ENCODE measurements at places on chromosomes 6 and 20.

DNA sequence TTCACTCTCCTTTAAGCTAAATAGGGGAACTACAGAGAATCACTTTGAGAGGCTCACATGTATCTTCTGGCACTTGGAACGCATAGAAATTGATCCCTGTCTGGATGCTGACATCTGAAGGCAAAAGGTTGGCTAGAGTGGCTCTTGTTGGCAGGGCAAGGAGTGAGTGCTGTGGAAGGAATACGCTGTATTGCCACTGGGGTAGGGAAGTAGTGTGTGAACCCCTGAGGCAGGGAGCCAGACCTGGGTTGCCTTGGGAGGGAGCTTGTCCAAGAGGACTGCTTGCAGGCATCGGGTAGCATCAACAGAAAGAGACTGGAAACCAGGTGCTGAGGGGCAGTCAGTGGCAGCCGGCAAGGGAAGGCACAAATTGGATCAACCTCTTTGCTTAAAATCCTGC is 8.9 kb upstream of the MMS22L start:
- DNase-seq = no peak

DNA sequence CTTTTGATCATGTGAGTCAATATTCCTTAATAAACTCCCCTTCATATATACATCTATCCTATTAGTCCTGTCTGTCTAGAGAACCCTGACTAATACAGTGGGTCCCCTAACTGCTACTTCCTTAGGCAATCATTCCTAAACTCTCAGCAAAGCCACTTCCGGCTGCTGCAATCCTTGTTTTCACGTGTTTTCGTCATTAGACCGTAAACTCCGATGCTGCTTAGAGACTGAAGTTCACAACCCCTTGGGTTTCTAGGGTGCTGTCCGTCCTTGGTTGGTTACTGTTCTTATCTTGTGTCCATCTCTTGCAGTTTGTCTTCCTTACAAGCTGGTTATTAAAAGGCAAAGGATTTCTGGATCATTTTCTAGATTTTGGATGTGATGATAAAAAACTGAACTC is 106.4 kb downstream of the GMPR start:
- no peak for DNase-seq

DNA sequence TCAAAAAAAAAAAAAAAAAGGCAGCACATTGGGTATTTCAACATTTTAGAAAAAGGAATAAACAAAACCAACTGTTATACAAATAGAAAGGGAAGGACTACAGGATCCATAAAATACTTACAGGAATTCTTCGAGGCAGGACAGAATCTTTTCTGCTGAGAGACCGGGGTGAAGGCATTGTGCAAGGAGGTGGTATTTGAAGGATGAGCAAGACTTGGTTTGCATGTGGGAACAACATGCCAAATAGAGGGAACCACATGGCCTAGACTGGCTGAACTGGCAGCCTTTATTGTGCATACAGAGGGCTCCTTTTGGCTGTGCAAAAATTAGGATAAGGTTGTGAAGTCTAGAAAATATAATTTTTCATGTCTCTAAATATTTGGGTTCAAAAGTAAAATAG is 62.9 kb downstream of the SCAND1 start:
- DNase-seq = no peak

DNA sequence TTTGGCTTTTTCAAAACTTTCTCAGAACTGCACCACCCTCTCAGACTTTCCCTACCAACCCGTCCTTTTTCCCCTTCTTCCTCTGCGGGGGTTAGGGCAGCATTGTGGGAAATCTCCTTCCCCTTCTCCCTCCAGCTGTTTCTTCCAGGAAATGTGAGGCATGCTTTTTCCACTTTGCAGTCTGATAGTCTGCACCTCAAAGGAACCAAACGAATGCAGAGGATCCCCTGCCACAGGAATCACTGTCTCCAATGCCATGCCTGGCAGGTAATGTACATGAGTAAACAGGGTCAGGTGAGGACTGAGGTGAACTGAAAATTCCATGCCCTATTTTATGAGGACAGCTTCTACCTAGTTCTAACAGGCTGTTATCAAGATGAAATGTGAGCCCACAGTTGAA is 218.4 kb downstream of the BCAS1 start:
- no peak for DNase-seq

- no peak for DNase-seq
Measured at GRCh38 chr20:47454298-47455132, 47.2 kb upstream of the NCOA3 start.

DNA sequence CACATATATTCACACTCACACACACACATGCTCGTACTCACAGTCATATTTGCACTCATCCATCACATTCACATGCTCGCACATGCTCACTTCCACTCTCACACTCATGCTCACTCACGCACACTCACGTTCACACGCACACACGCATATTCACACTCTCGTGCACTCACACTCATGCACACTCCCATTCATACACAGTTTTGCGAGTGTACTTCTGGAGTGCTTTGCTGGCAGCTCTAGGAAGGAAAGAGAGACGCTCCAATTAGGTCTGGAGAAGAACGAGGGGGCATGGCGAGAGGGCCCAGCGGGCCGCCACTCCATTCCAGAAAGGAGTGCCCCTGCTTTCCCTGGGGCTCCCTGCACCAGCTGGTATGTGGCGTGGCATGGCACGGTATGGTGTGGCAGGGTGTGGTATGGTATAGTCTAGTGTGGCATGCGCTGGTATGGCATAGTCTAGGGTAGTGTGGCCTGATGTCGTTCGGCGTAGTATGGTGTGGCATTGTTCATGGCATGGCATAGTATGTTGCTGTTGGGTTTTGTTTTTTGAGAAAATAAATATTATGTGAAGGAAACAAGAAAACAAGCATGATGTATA is 216.8 kb upstream of the CDYL start:
- no peak for DNase-seq

DNA sequence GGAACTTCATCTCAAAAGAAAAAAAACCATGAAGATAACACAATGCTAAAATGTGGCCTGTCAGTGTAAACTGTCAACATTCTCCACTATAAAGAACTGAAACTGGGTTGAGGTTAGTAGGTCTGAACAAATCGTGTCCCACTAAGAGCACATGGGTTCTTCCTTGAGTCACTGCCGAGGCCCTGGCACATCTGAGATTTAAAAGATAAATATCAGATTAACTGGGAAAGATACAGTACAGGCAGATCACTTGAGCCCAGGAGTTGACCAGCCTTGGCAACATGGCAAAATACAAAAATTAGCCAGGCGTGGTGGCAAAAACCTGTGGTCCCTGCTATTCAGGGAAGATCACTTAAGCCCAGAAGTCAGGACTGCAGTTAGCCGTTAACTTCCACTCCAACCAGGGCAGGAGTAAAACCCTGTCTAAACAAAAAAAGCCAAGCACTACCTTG is 5.6 kb downstream of the EEF1A1 start:
- no peak for DNase-seq

DNA sequence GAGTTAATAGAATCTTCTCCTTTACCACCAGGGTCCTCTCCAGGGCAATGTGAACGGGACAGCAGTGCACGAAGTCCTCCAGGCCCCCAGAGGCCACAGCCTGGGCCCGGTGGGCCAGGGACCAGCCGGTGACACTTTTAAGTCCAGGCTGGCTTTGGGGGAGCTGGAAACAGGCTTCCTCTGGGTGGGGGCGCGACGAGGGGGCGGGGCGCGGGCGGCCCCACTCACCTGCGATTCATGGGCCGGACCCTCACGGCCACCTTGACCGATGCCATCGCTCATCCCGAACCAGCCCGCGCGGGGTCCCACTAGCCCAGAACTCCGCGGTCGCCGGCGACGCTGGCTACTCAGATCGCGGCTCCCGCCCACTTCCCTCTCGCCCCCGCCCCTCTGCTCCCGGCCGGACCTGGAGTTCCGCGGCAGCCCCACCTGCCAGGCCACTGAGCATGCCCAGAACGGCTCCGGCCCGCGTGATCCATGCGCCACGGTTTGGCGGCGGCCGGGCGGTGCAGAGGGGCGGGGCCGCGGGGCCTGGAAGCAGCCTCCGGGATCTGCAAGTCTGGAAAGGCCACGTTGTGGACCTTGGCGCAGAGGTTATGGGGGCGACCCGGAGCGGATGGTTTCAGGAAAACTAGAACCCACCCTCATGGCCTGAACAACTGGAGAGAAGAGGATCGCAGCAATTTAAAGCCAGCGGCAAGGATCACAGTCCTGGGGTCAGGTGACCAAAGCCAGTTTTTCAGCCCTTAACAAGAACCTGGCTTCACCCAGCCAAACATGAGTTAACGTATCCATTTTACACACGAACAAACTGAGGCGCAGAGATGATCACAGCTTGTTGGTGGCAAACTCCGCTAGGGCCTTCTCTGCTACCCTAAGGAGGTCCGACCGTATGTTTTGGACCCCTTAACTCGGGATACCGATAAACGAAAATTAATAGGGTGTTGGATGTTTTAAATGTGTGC is at the start of gene KIF16B:
Gene KIF16B (minus strand): TSS at position 448 of the 965 bp plus-strand sequence. CDS start 173 bp downstream, at position 275.
- DNase-seq = peak; percentile 97

- no peak for DNase-seq
Measured at GRCh38 chr6:129726650-129727049, 16.7 kb upstream of the ARHGAP18 start.

DNA sequence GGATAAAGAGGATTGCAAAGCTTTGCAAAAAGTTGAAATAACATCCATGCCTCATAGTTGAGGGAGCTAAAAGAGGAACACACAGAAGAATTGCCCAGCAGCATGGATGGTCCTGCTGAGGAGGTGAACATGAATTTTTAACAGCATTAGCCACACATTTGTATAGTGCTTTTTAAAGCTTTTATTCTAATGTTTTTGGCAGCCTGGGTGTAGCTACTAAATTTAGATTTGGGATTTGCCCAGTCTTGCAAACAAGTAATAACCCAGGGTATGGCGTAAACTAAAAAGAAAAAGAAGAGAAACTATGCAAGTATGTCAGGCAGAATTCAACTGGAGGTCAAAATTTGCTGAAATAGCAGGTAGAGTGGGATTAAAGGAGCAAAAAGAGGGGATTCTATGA is 75.1 kb upstream of the PTPRK start:
- no peak for DNase-seq

DNA sequence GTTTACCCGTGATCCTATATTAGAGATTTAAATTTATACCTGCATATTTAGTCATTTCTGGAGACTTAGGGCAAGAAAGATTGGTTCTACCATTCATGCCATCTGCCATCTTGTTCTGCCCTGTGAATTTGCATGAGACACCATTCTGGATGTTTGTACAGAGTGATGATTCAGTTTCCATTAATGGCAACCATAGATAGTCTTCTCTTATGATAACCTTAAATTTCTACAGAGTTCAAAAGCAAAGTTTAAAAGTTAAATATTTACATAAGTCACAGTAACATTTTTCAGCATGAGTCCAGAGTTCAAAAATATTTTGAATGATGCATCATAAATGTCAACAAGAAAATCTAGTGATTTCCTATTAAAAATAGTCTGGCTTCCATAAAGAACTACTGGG is 23.2 kb downstream of the PLCB1 start:
- DNase-seq = no peak

DNA sequence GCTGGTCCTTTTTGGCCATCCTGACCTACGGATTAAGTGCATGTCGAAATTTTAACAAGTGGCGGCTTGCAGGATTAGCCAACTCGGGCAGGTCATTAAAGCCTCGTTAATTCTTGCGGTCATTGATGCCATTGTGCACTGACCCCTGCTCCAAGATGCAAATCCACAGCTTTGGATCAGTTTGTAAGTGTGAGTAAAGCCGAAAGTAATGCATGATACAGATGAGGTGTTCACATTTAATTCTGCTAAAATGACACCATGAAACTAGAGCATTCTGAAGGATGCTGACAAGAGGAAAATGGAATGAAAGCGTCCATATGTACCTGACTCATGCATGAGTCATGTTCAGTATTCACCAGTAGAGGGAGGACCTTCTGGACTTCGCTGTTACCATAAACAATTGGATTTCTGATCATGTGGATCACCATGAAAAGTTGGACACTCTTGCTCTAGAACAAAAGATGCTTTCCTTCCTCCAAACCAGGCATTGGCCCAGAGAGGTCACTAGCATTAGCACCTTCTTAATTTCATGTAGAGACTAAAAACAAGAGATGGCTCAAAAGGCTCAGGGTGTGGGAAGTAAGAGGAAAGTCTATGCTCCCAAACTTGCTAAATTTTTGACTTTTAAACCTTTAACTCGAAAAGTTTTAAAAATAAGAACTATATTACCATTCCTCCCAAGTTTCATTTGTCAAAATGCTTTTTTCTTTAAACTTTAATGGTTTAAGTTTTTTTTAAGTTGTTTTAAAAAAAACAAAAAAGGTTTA is 48.0 kb downstream of the MUC22 start:
- no peak for DNase-seq

- DNase-seq = no peak
Measured at GRCh38 chr6:143695969-143696663, 18.4 kb downstream of the PHACTR2 start.

- no peak for DNase-seq
Measured at GRCh38 chr20:33437141-33437911, 6.2 kb downstream of the SNTA1 start.

- peak; percentile 92 for DNase-seq
Measured at GRCh38 chr6:26122793-26123674, 35.8 kb downstream of the HFE start.

- DNase-seq = no peak
Measured at GRCh38 chr6:4434655-4435054, 299.3 kb upstream of the ECI2 start.

GRCh38 chr20:42846784-42847490 is 342.8 kb downstream of the PTPRT start:
- no peak for DNase-seq

DNA sequence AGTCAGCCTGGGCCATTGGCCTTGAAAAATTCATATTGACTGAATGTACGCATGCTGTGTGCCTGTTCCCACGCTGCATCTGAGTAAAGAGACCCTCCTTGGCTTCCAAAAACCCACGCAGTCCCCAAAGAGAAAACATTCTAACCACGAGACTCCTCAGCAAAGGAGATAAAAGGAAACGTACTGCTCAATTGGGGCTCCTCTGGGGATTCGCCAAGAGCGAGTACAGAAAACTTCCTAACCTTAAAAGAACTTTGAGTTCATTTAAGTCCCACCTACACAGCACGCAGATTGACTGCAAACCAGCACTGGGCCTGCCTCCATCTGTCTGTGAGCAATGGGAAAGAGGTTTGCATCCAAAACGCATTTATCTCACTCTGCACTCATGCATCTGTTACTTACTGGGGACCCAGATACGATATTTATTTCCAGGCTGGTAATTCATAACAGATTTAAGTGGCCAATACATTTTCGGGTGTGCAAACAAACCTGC is 505.9 kb upstream of the CHD6 start:
- no peak for DNase-seq

DNA sequence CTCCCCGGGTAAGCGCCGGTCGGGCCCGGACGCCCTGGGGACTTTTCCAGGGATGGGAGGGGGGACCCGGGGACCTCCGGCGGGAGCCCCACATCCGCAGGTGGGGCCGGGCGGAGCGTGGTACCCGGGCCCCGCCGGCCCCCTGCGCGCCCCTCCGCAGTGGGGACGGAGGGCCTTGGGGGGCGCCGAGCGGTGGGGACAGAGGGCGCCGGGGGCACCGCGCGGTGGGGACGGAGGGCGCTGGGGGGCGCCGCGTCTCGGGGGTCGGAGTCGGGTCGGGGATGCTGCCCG is 270 bp downstream of the PLEKHG1 start:
- DNase-seq = no peak

Data from mesenteric fat pad (tissue), 1 donor.